ENCODE measurements at places on chromosomes 12 and 14.

- DNase-seq: no peak
Measured at GRCh38 chr14:53701108-53701875, 255.3 kb downstream of the BMP4 start.

GRCh38 chr12:1634590-1635191, 5.7 kb downstream of the WNT5B start:
- peak; percentile 57 for DNase-seq

- DNase-seq: no peak
Measured at GRCh38 chr14:40119321-40119720, 687.1 kb upstream of the FBXO33 start.

DNA sequence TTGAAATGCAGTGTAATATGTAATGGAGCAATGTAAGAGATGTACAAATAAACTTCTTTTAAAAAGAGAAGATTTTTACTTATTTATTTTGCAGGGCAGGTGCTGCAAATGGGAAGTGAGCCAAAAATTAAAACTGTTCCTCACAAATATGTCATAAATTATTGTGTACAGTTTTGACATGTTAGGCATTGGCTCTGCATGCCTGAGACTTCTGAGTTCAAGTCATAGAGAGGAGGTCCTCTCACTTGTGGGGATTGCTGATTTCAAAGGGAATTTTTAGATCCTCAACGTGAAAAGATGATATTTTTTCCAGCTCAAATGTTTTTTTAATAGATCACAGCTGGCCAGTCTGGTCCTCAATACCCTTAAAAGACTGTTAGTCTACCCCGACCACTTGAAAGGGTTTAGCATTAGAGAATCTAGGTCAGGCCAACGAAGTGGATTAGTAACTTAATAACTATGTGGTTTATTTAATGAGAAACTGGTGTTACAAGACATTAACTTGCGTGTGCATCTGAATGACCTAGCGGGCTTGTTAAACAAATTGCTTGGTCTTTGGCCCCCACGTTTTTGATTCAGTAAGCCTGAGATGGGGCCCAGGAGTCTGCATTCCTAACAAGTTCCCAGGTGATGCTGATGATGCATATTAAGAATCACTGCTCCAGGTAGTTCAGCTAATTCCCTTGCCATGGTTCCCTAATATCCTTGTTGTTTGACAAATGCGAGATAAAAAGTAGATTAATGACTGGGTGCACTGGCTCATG, 30.9 kb upstream of the WDR89 start:
- no peak for DNase-seq

DNA sequence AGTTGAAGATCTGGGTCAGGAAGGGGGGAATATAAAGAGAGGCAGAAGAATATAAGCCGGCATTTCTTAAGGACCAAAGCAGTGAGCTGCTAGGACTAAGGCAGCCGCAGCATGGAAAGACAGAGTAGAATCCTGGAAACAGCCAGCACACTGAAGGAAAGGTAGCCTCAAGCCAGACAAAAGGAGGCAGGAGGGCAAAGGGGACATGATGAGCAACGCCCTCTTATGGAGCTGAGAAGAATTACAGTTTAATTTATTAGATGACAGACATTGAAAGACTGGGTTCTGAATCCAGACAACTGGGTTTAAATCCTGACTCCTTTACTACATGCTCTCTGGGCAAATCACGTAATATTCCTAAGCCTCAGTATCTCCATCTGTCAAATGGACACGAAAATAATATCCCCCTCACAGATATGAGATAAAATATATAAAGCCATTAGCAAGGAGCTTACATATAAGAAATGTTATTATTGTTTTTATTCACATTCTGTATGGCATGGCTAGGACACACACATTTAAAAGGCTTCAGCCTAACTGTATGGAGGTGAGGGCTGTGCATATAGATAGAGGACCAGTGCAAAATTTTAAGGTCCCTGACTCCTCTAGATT, 8.1 kb upstream of the PCED1B start:
- no peak for DNase-seq

DNA sequence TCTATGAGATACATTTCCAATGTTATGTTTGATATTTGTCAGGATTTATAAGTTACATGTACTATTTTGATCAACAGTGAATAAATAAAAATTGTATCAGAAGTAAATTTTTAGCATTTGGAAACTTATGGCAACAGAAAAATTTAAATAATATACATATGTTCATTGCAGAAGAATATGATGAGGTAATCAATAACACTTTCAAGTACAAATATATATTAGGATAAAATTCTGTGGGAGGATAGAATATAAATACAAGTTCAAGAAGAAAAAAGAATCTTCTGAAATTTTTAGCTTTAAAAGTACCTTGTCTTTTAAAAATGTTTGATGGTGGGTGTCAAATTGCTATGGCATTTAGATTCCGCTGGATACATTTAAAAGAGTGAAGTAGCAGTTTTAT, 102.8 kb upstream of the MUCL1 start:
- DNase-seq: no peak

GRCh38 chr12:97159377-97159776, 252.3 kb downstream of the NEDD1 start:
- DNase-seq: no peak

DNA sequence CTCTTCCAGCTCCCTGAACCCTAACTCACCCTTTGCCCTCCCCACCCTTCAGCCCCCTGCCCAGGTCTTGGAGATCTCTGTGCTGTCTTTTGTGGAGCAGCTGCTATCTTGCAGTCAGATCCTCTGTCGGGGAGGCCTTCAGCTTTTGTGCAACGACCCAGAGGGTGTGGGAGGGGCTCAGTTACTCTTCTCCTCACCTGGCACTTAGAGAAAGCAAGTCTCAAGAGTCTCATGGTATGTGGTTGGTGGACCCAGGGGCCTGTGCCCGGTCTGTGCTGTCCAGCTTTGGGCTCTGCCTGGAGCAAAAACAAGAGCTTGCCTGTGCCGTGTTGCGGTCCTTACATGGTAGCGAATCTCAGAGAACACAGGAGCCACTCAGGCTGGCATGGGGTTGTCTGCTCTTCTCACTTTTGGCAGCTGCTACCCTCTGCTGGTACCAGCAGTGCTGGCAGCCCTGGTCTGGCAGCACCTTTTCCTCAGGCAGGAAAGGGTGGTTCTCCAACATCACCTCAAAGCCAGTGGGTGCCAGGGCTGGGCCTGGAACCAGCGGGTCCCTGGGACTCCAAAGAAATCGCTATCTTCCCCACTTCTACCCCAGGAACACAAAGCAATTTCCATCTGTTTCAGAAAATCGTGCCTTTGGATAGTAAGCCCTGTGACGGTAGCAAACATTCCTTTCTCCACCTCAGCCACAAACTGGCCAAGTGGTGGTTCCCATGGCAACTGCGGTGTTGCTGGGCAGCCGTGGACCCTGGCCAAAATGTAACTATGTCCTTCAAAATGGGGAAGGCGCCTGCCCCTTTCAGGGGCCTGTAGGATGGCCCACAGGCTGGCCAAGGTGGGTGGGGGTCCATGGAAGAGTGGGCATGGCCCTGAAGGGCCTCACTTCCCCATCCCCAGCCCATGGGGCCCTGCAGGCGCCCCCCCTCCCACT, 90.0 kb downstream of the RIN3 start:
- peak; percentile 20 for DNase-seq

GRCh38 chr14:49928015-49928414, 35.1 kb downstream of the ARF6 start:
- DNase-seq: no peak

GRCh38 chr12:57142727-57143126, 4.7 kb downstream of the LRP1-AS start:
- no peak for DNase-seq

GRCh38 chr12:6224550-6224949, 24.4 kb downstream of the CD9 start:
- no peak for DNase-seq

GRCh38 chr12:131901431-131902331, 7.3 kb downstream of the ULK1 start:
- DNase-seq: no peak

DNA sequence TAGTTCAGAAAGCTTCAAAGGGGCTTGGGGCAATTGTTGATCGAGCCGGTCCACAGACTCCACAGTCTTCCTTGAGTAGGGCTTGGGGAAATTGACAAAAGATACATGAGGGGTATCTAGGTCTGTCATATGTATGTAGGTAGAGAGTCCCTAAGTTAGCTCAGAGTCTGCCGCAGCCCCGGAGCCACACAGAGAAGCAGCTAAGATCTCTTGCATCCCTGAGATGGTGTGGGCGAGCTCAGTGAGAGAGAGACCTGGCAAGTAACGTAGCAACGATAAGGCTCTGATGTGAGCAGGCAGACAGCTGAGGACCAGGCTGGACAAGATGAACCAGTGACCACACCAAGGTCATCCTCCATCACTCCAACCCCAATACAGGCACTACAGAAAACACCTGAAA, 297.6 kb downstream of the TMEM132D start:
- DNase-seq: no peak

DNA sequence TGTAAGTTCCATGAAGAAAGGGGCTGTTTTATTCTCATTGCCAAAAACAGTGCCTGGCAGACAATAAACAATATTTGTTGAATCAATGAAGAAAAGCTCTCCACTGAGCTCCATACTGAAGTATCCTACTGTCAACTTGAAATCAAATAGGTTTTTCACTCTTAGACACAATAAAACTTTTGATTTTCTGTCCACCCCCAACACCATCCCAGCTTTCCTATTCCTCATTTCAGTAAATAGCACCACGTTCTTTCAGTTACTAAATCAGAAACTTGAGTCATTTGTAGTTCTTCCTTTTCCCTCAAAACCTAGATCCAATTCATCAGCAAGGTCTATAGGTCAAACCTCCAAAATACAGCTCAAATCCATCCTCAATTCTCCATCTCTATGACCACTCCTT, 113.3 kb downstream of the PTGER2 start:
- no peak for DNase-seq

DNA sequence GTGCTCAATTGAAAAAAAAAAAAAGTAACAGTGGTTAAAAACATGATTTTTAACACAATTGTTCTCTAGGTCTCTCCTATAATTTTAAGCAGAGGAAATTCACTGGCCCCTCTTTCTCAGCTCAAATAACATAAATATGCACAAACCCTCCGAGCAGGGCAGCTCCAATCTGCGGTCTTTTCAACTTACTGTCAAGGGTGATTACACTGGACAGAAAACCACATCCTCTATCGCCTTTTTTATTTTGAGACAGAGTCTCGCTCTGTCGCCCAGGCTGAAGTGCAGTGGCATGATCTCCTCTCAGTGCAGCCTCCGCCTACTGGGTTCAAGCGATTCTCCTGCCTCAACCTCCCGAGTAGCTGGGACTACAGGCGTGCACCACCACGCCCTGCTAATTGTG, 16.5 kb upstream of the GABARAPL1 start:
- DNase-seq: no peak

DNA sequence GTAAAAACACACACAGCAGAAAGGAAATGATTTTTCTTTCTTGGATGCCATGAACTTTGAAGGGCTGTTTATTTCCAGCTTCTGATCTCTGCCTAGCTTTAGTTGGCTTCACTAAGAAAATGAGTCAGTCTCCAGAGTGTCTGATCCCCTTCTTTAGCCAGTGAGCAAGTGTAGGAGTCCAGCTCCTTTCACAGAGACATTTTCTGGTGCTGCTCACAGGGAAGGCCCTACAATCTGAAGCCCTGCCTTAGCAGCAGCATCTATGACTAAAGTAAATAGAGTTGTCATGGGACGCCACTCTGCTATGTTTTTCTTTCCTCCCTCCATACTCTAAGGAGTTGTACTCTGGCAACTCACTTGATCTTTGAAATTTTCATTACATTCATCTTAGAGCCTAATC, 103.5 kb downstream of the RPAP3 start:
- no peak for DNase-seq

- DNase-seq: no peak
Measured at GRCh38 chr12:116360579-116361413, 83.3 kb upstream of the MED13L start.

DNA sequence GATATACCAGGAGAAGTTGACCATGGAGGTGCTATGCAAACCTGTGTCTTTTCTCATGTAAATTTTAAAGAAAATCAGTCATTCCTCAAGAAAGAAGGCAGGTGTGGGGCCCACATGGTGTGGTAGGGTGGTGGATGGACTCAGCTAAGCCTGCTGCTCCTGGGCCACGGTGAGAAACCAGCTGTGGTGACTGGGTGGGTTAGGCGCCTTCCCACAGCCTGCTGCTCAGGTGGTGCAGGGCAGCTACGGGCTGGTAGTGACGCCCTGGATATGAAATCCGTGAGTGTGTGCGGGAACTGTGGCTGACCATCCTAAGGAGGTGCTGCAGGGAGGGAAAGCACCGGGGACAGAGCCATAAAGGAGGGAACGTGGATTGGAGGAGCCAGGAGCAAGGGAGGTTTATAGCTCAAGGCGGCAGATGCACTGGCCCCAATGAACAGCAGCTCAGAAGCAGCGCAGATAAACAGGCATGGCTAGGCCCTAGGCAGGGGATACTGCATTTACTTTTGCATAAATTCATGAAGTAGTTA, 408.8 kb downstream of the FUT8 start:
- DNase-seq: no peak

- no peak for DNase-seq
Measured at GRCh38 chr12:91072931-91073330, 15.1 kb upstream of the KERA start.

All from stimulated activated CD4-positive, alpha-beta T cell treated with anti-CD3 and anti-CD28 coated beads, Interleukin-4, amount 100 ng/mL, for 48 hours (primary cell).